Activated CD8-positive, alpha-beta memory T cell treated with anti-CD3 and anti-CD28 coated beads for 1 hour (primary cell): ENCODE measurements at places on chromosomes 4 and X.

DNA sequence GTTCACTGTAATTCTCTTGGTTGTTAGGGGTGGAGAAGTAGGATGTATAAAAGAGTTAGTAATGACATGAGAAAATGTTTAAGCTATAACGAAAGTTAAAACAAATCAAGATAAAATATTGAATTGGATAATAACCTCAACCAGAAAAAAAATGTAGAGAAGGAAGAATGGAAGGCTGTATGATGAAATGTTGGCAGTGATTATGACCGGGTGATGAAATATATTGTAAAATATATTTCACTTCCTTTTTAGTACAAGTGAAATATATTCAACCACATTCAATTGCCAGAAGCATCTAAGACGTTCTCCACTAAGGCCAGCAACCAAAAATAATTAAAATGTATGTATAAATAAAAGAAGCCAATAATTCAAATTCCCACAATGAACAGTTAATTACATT, 309.3 kb upstream of the FGF13 start:
- no peak for DNase-seq

GRCh38 chrX:16023790-16024734, 99.3 kb upstream of the GRPR start:
- DNase-seq = no peak

- no peak for DNase-seq
Observed at GRCh38 chr4:122703868-122704267, 28.6 kb upstream of the BBS12 start.

GRCh38 chrX:136146614-136147314, 569 bp upstream of the FHL1 start:
- DNase-seq = no peak

GRCh38 chr4:19372390-19372789, 879.3 kb upstream of the SLIT2 start:
- no peak for DNase-seq

DNA sequence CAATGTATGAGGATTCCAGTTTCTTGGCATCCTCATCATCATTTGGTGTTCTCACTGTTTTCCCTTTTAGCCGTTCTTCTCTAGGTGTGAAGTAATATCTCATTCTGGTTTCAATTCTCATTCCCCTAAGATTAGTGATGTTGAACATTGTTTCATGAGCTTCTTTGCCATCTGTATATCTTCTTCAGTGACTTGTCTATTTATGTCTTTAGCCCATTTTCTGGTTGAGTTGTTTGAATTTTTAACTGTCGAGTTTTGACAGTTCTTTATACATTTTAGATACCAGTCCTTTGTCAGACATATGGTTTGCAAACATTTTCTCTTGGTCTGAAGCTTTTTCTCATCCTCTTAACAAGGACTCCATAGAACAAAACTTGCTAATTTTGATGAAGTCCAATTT, 101.1 kb downstream of the NHSL2 start:
- DNase-seq = no peak

GRCh38 chr4:163726641-163727040, 232.2 kb downstream of the TMA16 start:
- no peak for DNase-seq

DNA sequence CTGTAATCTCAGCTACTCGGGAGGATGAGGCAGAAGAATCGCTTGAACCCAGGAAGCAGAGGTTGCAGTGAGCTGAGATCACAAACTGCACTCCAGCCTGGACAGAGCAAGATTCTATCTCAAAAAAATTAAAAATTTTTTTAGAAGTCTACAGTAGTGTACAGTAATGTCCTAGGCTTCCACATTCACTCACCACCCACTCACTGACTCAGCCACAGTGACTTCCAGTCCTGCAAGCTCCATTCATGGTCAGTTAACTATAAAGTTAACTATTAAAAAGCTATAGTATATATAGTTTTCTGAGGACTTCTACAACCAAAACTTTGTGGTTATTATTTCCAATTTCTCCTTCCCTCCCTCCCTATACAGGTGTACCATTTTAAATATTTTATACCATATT, 34.7 kb upstream of the NEUROG2 start:
- no peak for DNase-seq

- DNase-seq = no peak
Observed at GRCh38 chr4:43277003-43277402, 384.5 kb downstream of the GRXCR1 start.

DNA sequence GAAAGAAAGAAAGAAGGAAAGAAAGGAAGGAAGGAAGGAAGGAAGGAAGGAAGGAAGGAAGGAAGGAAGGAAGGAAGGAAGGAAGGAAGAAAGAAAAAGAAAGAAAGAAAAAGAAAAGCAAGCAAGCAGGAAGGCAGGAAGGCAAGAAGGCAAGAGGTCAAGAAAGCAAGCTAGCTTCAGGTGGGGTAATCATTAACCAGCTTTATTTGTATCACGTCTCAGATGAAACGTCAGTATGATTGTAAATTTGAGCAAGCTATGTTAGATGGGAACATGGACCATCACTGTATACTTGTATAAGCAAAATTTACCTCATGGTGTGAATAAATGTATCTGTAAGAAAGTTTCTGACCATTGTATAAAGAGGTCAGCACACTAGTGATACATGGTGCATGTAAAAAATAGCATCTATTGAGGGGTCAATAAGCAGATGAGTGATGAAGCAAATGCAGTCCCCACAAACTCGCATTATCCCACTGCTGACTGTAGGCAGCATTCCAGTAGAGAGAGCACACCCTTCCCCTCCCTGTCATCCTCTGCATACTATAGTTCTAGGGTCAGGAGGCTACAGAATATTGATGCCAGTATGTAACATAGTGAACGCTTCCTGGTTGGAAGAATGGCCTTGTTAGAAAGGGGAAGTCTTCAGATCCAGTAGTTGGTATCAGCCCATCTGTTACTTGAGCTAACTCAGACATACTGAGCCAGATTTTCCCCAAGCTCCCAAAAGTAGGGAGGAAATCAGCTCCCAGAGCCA, 16.5 kb upstream of the KLHL34 start:
- no peak for DNase-seq

DNA sequence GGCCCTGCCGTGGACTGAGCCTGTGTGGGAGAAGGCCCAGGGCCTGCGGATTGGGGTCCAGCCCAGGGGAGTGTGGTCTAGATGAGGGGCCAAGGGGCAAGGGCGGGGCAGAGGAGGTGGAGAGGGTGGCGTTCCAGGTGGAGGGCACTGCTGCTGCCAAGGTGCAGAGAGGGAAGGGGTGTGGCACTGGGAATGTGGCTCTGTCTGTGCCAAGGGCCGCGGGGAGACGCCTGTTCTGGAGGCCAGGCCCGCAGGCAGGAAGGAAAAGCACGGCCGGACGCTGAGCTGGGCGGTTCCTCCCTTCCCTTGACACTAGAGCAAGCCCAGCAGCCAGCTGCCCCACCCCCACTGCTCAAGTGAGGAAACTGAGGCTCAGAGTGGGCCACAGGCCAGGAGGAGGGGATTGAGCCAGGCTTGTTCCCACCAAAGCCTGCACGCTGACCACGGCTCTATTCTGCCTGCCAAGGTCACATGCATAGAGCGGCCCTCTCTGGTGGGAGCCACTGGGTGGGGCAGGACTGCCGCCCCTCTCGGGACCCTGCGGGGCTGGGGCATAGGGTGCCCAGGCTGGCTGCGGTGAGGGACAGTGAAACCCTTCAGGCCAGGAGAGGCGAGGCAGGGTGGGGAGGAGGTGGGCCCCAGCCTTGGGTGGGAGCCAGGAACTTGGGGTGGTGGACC, 13.0 kb downstream of the SH3BP2 start:
- no peak for DNase-seq

GRCh38 chr4:73505567-73505966, 24.0 kb downstream of the AFM start:
- no peak for DNase-seq

- no peak for DNase-seq
Observed at GRCh38 chr4:145061318-145061920, 36.6 kb downstream of the ANAPC10 start.

- no peak for DNase-seq
Observed at GRCh38 chr4:163180090-163180489, 13.4 kb upstream of the NAF1 start.

DNA sequence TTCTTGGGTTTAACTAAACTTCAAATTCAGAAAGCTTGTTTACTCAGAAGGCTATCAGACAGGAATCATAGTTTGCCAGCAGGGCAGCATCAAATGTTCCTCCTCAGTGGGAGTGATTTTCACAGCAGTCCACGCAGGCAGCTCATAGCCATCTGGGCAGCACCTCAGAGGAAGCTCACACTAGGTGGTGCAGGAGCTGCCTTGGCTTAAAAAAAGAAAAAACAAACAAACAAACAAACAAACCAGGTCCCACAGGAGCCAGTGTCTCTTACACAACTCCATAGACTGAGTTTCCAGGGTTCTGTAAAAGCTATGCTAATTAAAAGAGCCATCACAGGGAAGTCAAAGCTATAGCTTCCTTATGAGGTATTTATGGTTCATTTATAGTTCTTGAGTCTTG, 10.5 kb upstream of the KLHL5 start:
- no peak for DNase-seq

DNA sequence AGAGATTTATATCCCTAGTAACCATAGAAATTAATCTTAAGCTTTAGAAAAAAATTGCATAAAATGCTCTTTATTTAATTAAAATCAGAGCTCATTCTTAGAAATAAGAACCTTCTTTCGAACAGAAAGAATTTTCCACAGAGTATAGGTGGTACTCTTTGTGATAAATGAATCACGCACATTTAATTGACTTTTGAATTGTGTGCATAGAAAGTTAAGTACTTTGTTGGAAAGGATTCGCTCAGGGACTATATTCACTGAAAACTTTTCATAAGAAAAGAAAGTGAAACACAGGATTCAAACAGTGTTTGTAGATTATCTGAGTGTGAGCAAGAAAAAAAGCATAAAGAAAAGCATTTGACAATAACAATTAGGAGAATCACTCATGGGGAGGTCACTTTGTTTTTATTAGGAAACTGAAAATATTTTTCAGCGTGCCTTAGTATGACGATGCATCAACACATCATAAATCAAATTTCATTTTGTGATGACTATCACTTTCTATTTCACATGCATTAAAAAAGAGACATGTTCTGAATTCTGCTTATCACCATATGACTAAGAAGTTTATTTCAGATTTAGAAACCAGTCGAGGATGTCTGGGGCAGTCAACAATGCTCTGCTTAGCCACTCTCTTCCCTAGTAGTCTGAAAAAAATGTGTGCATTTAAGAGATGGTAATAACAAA, 49.5 kb downstream of the STX18 start:
- no peak for DNase-seq

GRCh38 chr4:5479518-5480060, 228.8 kb downstream of the EVC2 start:
- no peak for DNase-seq

- DNase-seq = no peak
Observed at GRCh38 chr4:23579166-23579565, 310.7 kb downstream of the PPARGC1A start.

GRCh38 chrX:16033331-16033730, 90.0 kb upstream of the GRPR start:
- no peak for DNase-seq

GRCh38 chr4:76028350-76028765, 5.1 kb upstream of the CXCL10 start:
- no peak for DNase-seq

- DNase-seq = no peak
Observed at GRCh38 chr4:185672151-185672550, 136.8 kb upstream of the PDLIM3 start.

DNA sequence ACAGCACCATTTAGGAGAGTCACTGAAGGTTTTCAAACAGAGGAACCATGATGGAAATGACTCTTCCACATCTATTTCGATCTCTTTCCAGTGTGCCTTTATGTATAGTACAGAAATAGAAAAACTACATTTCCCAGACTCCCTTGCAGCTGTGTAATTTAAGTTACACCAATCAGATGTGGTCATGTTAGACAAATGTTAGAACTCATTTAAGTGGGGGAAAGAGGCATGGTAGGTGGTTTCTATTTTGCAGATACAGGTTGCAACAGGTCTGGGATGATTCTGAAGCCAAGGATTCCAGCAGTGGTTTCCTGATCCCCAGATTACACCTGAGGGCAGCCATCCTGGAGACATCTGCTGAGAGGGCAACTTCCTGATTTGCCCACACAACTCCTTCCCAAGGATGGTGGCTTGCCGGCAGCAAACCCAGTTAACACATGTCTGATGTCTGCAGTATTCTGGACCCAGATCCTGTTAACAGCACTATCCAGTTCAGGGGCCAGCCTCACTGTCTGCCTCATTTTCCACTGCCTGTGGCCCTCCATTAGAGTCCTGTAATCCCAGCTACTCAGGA, 38.7 kb upstream of the PDK3 start:
- DNase-seq = no peak

DNA sequence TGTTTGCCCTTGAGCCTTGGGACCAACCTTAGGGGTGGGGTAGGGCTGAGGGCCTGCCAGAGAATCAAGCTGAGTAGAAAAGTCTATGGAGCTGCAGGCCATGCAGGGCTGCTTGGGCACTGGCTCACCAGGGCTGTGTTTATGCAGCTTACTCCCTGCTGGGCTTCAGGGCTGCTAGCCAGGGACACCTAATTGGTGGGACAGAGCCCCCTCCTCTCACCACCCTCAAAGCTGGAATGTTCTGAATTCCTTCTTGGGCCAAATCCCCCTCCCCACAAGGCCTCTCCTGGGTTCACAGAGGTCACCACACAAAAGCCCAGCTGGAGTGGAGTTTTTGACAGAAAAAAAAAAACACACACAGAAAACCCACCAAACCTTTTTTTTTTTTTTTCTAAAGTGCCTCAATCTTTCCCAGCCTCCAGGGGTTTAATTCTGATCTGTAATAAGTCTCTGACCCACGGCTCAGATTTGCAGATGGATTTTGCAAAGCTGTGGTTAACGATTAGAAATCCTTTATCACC, at the start of gene CLDN2:
Gene CLDN2, plus strand, starts transcription at position 471 of the 521 bp plus-strand sequence. CDS start 7,827 bp downstream, outside the sequence.
- no peak for DNase-seq

GRCh38 chr4:176467001-176467400, 147.2 kb downstream of the SPCS3 start:
- DNase-seq = no peak

DNA sequence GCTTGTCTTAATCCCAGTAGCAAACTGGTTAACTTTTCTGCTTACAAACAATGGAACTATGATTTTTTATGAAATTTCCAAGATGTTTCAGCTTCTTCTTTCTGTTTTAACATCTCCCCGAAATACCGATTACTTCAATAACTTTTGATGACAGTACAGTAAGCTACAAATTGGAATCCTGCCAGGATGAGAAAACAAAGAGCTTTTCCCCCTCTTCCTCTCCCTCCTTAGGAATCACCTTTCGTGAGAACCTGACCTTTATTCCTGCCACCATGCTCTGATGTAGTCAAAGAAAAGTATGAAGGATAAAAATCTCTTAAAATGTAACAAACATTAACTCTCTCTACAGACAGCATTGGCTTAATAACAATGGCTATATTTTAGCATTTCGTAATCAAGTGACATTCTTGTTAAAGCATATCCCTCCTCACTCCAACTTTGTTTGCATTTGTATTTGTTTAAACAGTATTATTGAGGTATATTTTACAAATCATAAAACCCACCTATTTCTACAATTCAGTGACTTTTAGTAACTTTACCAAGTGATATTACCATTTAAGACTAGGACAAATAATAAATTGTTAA, 148.7 kb upstream of the NAP1L5 start:
- DNase-seq = no peak

DNA sequence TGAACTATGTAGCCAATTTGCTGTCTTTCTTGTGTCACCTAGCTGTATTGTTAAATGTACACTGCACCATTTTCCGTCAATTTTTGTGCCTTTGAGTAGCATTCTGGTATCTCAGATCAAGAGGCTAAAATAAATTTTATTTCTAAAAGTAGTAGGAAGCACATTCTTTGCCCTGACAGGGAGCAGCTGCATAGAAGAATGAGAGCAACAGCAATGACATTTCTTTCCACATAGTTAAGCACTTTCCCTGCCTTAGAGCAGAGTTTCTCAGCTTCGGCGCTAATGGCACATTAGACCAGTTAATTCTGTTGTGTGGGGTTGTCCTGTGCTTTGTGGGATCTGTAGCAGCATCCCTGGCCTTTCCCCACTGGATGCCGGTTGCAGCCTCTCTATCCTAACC, 173.9 kb downstream of the CHIC2 start:
- no peak for DNase-seq
